ENCODE measurements at places on chromosomes 1 and 21.

DNA sequence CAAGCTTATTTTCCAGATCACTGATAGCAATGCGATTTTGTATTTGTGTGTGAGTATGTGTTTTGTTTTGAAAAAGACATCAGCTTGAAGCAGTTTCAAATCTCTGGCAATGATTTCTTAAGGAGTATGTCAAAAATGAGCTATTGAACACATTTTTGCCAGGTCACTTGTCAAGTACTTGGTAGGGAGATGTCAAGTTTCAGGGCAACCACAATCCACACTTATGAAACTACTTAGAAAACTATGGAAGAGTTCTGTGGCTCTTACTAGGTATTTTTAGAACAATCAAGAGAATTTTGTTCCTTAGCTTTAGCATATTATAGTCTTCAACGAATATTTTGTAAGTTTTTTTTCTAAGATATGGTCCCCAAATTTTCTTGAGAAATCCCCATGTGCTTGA lies 318.8 kb upstream of the ZRANB2 start:
- DNase-seq, result no peak

- no peak for DNase-seq
These were observed 48.8 kb downstream of the XPR1 start for GRCh38 chr1:180680558-180681144.

DNA sequence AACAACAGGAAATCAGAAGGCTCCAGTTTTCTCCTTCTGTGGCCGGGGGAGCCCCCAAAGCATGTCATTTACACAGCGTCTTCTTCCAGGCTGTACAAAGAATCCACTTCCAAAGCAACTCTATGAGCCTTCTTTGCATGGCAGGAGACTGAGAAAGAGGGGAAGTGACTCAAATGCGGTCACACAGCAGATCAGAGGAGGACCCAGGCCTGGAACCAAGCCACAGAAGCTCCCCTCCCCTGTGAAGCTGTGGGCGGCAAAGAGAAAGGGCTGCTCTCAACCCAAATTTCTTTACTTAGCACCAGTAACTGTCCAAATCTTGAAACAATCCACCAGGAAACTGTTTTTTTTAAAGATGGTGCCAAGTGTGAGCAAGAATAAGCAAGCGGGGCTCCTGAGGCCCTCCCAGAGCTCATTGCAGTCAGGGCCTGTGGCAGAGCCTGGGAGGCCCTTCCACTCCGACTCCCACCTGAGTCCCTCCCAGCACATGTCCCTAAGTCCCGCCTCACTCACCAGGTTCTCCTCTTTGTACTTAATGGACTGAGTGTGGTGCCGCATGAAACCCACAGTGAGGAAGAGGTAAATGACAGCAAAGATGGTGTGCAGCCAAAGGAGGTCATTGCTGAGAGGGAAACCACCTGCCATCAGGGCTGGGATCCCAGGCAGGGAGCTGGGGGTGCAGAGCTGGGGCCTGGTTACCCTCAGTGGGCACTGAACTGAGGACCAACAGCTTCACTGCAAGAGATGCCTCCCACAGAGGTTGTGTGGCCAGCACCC lies 15.9 kb downstream of the TMEM63A start:
- DNase-seq, result peak; percentile 78

DNA sequence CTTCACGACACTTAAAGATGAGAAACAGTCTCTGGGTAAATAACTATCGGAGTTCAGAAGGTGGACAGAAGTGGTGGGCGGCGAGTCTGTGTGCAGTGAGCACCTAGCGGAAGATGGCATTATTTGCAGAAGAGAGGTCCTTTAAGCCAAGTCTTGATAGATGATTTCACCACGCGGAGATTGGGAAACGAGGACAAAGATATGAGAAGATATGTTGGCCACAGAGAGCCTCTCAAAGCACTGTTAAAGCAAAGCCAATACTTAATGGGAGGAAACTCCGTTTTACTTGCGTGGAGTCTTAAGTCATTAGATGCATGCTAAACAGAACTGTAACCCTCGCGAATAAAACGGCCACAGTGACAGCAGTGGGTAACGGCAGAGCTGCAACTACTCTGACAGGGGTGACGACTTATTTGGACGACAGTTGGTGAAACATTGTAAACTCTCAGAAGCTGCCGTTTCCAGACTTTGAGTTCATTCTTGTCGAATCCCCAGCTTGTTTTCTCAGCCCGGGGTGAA lies 577 bp upstream of the CEP350 start:
- DNase-seq, result peak; percentile 53

DNA sequence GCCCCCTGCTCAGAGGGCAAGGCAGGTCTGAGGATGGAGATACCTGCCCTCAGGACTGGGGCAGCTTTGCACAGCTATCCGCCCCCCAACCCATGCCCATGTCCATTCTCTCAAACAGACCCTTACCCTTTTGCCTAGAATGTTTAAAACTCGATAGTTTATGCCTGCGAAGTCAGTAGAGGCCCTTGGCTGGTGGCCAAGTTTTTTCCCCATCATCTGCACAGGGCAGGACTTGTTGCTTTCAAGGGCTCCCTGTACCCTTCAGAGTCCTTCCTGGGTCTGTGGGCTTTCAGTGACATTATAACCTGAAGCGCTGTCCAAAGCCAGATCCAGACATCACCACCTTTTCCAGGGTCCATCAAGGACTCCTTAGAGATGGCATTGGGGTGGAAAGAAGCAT lies 148.7 kb upstream of the ZNF644 start:
- DNase-seq, result no peak

DNA sequence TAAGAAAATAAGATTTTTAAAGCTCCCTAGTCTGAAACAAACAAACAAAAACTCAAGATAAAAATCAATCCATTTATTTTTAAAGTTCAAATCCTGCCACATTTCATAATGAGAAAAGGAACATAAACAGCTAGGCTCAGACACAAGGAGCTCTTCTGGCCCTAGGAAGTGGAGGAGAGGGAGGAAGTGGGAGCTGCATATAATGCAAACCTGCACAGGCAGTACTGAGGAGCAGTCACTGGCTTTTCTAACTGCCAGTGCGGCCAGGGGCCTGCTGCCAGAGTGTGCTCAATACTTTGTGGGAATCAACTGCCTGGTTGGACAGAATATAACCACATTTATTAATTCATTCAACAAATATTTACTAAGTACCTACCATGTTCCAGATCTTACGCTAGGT lies 139.8 kb upstream of the SPATA6 start:
- no peak for DNase-seq

DNA sequence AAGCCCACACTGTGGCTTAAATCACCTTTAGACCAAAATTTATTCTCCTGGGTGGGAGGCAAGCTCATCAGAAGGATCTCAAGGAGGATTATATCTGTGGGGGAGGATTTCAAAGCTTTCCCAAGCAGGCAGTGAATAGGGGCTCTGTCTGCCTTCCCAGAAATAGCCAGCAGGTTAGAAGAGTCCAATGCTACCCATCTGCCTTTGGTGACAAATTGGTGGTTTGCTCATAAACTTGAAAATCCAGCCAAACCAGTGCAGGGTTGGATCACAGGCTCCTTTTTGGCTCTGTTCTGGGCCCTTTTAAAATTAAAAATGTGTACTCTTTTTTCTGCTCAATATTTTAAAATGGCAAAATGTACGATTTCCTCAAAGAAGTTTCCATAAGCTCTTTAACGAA lies 118.9 kb upstream of the ZC3H11B start:
- no peak for DNase-seq

DNA sequence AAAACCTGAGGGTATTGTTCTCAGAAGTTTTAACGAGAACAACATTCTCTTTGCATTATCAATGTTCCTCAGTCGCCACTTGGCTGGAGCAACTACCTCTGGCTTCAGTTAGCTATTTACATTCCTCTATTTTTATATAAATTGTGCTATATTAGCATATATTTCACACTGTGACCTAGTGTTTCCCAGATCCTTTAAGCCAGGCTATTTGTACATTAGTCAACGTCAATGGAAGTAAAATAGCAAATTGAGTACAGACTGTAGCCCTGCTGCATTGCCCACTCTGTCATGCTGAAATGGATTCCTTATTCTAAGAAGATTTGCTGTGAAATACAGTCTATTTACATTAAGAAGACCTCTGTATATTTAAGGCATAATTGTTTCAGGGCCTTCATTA lies 213.8 kb downstream of the ROR1 start:
- DNase-seq, result no peak

GRCh38 chr1:81912383-81912782 lies 111.6 kb downstream of the ADGRL2 start:
- DNase-seq, result no peak

- peak; percentile 24 for DNase-seq
These were observed 5.4 kb upstream of the NBPF1 start for GRCh38 chr1:16618719-16619118.

DNA sequence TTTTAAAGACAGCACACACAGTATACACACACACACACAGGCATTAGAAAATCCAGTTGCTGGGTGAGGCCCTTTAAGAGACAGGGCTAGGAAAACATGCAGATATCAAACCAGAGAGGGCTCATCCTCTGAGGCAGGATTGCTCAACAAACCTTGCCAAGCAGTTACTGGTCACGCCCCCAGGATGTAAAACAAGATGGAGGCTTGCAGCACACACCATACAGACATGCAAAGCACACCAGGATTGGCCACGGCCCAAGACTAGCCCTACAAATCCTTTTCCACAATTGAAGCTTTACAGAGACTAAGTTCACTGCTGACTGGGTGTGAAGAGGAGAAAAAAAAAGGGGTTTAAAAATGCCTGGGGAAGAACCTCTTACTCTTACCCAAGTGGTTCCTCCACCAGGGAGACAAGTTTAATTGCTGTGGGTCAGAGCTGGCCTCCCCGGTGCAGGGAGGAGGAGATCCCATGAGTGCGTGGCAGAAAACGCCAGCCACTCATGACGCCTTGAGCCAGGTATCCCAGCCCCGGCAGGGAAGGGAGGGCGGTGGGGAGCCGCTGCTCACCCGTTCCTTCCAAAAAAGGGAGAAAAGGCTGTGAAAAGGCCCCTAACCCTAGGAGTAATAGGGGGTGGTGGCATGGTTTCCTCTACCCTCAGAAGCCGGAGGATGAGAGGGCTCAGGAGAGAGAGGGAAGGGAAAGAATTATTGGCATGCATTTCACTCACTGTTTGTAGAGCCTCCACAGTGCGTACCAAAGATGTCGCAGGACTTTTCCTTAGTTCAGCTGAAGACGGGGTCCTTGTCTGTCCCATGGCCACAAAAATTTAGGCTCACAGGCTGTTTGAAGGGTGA lies 594.6 kb upstream of the ZP4 start:
- DNase-seq, result no peak

- DNase-seq, result no peak
These were observed 141.0 kb upstream of the POU3F1 start for GRCh38 chr1:38187552-38187951.

DNA sequence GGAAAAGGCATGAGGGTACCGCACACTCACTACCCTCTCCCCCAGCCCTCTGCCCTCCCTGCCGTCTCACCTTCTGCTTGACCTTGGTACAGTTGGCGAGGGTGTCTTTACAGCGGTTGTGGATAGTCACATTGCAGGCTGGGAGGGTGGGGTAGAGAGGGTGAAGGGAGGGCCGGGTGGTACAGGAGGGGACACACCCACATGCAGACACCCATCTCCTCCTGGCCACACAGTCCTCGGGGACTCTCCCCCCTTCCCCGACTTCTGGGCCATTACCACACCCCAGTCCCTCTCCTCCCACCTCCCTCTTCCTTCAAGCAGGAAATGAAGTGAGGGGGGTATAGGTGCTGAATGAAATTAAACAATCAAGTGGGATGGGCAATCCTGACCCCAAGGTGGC lies 11.6 kb downstream of the ARHGEF2 start:
- DNase-seq, result no peak

- no peak for DNase-seq
These were observed 195.4 kb upstream of the IVNS1ABP start for GRCh38 chr1:185512442-185512841.

- DNase-seq, result no peak
These were observed 406.5 kb downstream of the DUSP10 start for GRCh38 chr1:221335161-221336101.

- DNase-seq, result no peak
These were observed 2.9 kb upstream of the SYT2 start for GRCh38 chr1:202713110-202713509.

- DNase-seq, result no peak
These were observed 21.9 kb downstream of the PEA15 start for GRCh38 chr1:160227034-160227433.

GRCh38 chr21:26837539-26837938 lies 7.7 kb downstream of the ADAMTS1 start:
- DNase-seq, result no peak

DNA sequence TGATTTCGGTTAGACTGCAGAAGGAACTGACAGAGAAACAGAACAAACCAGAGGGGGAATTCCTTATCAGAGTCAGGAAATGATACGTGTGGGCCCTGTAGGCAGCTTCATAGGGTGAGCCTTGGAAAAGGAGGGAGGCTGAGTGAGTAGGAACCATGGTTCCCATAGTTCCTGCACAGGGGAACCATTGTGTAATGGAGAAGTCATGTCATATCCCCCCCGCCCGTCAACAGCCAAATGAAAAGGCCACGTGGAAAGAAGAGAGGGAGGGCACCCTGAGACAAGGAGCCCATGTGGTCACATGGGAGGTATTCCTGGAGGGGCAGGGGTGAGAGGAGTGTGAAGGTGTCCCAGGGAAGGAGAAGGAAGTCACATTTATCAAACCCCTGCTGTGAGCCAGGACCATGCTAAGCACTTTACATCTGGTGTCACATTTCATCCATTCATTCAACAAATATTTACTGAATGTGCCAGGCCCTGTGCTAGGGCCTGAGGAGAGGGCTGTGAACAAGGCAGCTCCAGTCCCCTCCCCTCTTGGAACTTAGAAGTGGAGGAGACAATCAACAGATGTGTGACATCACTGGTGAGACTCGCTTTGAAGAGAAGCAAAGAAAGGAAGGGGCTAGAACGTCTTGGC lies 15.7 kb upstream of the FGR start:
- no peak for DNase-seq

DNA sequence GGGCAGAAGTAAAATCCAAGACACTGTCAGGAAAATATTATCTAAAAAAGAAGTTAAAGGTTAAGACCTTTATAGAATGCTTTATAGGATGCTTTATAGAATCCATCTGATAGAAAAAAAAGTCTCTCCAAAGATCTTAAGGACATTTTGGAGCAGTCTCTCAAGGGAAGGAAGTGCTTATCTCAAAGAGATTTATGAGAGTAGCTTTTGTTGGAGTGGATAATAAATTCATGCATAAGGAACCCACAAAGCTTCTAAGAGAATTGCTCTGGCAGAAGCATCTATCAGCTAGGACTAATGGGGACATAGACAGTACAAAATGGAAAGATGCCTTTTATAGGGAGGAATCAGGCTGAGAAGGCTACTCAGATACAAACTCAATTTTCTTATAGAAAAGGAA lies 12.9 kb upstream of the CAP1 start:
- DNase-seq, result no peak
